ENCODE measurements at places on chromosomes 16 and 17.

DNA sequence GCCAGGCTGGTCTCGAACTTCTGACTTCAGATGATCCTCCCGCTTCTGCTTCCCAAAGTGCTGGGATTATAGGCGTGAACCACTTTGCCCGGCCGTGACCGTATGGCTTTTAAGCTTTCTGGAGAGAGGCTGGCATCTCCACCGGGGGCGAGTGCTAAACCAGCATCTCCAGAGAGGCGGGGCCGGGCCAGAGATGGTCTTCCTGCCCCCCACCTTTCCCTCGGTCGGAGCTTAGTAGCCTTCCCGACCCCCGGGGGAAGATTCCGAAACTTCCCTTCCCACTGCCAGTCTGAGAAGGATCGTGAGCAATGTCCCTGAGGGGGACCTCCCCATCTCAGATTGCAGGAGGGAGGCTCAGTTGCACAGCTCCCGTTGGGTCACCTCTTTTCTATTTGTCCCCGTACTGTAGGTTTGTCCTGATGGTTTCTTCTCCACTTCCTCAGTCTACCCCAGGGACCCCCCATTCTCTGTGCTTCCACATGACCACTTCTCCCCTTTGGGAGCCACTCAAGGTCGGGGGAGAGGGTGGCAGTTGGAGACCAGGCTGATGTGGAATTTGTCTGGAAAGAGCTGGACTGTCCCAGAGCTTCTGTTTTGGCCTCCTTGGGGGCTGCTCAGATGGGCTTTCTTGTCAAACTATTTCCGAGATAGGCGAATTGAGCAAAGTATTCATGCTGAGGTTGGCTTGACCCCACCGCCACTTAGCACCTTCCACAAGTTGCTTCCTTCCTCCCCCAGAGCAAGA, 18.2 kb downstream of the IGF2BP1 start:
- no peak for DNase-seq

- DNase-seq = no peak
Observed at GRCh38 chr17:34988644-34989043, 8.3 kb downstream of the LIG3 start.

GRCh38 chr17:30093463-30094147, 23.0 kb upstream of the NSRP1 start:
- DNase-seq = peak; percentile 70

DNA sequence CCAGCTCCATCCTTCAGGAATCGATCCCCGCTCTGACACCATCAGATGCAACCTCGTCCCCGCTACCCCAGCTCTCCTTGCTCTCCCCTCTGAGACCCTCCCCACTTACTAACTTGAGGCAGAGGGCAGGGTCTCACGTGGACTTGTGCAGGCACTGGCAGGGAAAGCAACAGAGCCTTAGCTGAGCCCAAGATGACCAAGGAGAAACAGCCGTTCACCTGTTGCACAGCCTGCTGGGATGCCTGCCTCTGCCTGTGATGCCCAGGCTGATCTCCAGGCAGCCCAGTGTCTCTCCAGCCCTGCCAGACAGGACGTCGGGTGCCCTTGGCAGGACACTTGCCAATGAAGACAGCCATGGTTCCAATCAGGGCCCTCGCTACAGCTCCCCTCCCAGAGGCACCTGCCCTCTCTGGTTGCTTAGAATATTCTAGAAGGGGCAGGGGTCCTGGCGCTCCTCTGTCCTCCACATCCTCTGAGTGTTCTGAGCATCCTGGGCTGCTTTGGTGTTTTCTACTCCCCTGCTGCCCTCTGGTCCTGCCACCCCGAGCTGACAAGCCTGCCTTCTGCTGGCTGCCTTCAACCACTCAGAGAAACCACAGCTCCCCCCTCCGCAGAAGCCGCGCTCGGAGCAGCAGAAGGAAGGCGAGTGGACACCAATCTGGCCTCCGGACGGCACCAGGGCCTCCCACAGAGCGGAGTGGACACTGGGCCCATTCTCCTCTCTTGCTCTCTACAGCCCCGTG, 6.7 kb downstream of the CEP295NL start:
- no peak for DNase-seq

- DNase-seq = peak; percentile 79
Observed at GRCh38 chr16:3094289-3095027, 4.6 kb downstream of the ZSCAN10 start.

DNA sequence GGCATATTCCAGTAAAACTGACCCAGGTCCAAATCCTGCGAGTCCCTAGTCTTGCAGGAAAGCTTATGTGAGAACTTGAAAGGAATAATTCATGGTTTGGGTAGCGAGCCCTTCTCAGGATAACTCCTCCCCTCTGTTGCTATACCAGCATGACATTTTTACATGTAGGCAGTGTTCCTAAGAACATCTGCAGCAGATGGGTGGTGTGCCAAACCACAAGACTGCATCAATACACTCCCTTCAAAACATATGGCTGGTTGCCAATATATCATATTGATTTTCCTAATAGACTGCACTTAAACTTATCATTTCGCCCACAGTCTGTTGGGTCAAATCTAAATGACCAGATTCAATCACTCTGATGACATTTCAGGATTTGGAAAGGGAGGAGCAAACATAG, 19.9 kb downstream of the PSME3IP1 start:
- DNase-seq = no peak

DNA sequence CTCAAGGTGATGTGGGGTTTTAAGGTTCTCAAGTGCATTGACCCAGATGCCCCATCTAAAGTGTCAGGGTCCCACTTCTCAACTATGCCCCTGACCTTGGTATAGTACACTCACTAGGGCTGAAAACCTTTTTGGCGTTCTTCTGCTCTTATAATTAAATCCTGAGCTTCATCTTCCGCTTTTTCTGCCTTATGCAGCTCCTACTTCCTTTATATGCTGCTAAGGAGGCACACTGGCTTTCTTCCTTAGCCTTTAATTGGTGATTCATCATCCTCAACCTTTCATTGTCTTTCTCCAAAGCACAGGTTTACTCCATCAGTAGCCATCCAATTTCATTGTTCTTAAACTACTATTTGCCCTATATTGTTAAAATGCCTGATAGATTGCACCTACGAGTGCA, 5.3 kb upstream of the NF1 start:
- DNase-seq = no peak

- DNase-seq = no peak
Observed at GRCh38 chr16:11386791-11387546, 41.7 kb downstream of the RMI2 start.

DNA sequence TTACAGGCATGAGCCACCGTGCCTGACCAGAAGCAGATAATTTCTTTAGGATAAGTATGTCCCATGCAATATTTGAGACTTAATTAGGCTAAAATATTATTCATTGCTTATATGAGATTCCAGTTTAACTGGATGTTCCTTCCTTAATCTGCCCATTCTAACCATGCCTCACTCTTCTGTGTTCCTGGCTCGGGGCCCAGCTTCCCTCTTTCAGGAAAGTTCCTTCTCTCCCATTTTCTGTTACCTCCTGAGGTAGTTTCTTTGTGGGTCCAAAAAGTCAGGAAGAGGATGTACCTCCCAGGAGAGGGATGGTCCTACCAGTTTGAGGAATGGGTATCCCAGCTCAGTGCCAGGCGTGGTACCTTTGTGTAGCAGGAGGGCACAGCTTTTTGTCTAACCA, 23.3 kb downstream of the UNK start:
- no peak for DNase-seq

- no peak for DNase-seq
Observed at GRCh38 chr17:73240561-73240960, 21.1 kb downstream of the CPSF4L start.

DNA sequence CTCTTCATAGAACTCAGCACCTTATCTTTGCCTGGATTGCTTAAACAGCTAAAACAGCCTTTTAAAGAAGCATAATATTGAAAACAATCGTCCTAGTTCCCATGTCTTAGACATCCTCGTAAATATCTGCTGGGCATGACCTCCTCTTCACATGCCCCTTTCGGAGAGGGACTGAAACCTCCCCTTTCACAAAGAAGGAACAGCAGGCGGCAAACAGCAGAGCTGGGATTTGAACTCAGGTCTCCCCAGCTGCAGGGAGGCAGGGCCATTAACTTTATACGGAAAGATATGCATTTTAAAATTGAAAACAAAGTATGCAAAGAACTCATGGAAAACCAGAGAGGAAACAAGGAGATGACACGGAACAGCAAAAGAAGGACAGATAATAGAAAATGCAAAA, 249.9 kb downstream of the FOXL1 start:
- no peak for DNase-seq

DNA sequence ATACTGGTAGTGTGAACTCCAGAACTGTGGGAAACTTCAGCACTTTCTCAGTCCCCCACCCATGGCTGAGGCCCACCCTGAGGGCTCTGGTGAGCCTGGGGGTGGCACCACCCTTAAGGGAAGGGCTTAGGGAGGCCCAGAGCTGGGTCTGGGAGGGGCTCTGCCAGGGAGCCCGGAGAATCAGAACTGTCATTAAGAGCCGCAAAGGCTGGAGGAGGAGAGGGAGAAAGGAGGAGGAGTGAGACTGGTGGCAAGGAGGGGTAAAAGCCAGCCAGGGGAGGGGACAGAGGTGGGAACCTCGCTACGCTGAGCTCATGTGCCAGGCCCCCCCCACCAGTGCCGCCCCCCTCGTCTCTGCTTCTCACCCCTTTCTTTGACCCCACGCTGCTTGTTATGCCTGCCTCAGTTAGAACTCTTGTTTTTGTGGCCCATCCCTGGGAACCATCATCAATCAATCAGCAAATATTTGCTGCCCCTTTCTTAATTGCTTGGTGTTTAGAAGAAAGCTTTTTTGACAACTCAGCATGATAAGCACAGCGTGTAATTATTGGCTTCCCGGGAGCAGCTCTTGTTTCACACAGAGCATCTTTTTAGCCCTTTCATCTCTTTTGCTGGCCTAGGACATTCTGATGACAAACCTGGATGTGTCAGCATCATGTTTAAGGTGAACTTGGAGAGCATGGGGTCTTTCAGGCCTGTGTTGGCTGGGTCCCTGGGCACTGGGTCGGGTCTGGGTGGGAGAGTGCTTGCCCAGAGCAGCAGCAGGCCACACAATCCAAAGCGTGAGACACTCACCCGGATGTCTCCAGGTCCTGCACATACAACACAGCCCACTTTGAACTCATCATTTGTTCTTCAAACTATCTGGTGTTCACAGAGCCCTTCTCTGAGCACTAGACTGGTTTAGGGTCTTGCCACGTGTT, 77.7 kb downstream of the NETO2 start:
- DNase-seq = no peak

DNA sequence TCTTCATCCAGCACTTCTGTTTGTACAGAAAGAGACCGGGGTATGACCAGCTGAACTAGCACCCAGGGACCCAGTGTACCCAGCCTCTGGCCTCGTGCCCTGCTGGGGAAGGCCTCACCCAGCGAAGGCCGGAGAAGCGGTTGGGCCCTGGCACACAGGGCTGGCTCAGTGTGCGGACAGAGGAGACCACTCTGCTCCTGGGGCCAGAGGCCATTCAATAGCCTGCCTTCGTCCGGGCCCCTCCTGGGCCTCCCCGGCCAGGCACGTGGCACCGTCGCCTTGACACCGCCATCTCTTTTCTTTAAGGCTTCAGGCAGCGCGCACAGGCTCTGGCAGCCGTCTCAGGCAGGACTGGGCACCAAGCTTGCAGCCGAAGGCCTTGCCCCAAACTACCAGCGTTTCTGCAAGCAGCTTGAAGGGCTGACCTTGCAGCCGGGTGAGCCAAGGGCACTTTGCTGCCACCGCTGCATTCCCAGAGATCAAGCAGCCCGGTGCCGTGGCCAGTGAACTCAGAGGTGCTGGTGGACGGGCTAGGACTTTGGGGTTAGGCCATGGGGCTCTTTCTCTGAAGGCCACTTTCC, 8.0 kb downstream of the TAX1BP3 start:
- DNase-seq = no peak

DNA sequence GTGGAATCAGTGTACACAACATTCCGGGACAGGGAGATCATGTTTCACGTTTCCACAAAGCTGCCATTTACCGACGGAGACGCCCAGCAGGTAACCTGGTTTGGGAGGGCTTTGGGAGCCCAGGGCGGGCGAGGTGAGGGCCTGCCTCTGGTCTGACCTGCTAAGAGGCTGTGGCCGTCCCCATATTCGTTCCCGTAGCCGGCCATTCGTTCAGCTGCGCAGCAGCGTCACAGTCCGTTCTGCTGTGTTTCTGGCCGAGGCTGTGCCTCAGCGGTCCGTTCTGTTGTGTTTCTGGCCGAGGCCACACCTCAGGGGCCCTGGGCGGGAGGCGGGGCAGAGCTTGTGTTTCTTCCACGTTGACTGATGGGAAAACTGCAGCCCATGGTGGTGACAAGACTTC, 68.0 kb downstream of the OR1D5 start:
- DNase-seq = no peak

- no peak for DNase-seq
Observed at GRCh38 chr16:3645504-3646347, 8.8 kb upstream of the DNASE1 start.

GRCh38 chr17:50835301-50836234, at the start of gene WFIKKN2:
Gene WFIKKN2, plus strand, starts transcription at chr17:50835586. Its CDS starts 352 bp downstream, at chr17:50835938.
- DNase-seq = no peak

- no peak for DNase-seq
Observed at GRCh38 chr16:13029786-13030185, 128.4 kb downstream of the SHISA9 start.

- no peak for DNase-seq
Observed at GRCh38 chr16:27335349-27336053, 21.7 kb downstream of the IL4R start.

- no peak for DNase-seq
Observed at GRCh38 chr17:82627405-82627804, 20.8 kb downstream of the WDR45B start.

GRCh38 chr17:9367156-9367555, 208.5 kb downstream of the STX8 start:
- no peak for DNase-seq

- no peak for DNase-seq
Observed at GRCh38 chr17:5508810-5509209, 22.4 kb downstream of the MIS12 start.

DNA sequence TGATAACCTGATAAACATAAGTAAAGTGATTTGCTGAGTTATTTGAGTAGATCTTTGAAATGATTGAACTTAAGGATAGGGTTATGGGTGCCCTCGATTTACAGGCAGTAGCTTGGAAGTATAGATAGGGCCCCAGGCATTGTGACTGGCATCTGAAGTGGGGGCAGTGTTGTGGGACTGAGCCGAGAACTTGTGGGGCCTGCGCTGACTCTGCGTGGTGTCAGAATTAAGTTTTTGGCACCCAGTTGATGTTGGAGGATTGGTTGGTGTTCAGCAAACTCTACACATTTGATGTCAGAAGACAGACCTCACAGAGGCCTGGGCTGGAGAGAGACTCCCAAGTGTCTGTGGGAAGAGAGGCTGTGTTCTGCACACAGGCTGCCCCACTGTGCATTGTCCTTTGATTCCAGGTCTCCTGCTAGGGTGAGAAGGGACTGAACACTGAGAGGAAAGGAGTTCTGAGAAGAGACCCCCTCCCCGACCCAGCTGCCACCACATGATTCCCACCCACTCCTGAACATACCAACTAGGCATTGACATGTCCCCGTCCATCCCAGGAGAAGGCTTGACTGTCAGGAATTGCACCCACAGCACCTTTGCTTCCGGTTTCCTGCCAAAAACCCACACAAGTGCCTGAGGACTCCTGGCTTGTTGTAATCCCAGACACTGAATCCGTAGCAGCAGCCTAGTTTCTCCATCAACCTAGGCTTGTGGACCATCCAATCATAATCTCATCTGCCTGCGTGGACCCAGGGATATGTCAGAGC, 4.5 kb downstream of the ZNF267 start:
- no peak for DNase-seq

All from CD4-positive, alpha-beta T cell treated with Interleukin-21 for 1 hour (primary cell).